Activated naive CD4-positive, alpha-beta T cell treated with anti-CD3 and anti-CD28 coated beads, Interleukin-2, amount 50 U/mL, for 16 hours (primary cell): ENCODE measurements at places on chromosomes 2 and 18.

- no peak for DNase-seq
Observed at GRCh38 chr2:64913357-64913869, 75.8 kb upstream of the SLC1A4 start.

DNA sequence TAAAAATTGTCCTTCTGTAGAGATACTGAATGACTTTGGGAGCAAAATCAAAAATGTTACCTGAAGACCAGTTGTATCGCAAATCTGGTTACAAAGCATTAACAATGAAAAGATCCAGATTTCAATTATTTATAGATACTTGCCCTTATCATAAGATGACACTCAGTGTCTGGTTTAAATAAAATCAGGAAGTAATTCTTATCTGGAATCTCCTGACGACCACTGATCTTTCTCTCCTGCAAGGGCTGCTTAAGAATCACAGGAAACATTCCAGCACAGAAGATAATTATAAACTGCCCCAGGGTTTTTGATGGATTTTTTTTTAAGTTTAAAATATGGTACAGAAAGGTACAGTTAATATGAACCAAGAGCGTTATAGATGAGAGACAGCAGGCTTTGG is 205.7 kb downstream of the ALK start:
- DNase-seq, result no peak

GRCh38 chr2:233115741-233116140 is 55.6 kb downstream of the INPP5D start:
- no peak for DNase-seq

DNA sequence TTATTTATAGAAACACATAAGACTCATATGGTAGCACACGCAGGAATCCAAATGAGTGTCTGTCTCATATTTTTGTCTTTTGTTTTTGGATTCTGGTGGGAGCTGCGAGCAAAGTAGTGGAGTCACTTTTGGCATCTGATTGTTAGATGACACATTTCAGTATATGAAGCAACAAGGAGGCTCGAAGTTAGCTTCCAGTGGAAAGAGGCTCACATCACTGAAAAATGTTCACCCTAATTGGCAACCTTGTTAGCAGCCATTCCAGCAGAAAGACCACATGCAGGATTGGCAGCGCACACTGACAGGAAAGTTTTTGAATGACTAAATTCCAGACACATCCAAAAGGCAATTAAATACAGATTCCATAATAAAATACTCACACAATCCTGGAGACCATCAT is 87.4 kb downstream of the MYT1L start:
- DNase-seq, result no peak

DNA sequence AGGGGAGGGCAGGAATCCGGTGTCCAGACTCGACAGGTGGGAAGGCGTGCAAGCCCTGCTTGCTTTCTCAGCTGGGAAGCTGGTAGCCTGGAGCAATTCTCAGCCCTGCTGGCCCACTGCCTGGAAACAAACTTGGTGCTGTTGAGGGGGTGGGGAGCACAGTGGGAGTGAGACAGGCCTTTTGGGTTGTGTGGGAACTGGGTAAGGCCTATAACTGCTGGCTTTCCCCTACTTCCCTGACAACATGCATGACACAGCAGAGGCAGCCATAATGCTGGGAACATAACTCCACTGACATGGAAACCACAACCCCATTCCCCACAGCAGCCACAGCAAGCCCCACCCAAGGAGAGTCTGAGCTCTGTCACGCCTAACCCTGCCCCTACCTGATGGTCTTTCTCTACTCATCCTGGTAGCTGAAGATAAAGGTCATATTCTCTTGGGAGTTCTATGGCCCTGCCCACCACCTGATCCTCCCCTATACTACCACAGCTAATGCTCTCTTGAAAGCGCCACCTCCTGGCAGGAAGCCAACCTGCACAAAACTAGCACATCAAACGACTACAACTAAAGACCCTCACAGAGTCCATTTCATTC is 122.9 kb upstream of the ACVR1C start:
- peak; percentile 28 for DNase-seq

GRCh38 chr2:7053650-7054265 is 136.5 kb downstream of the RNF144A start:
- no peak for DNase-seq

DNA sequence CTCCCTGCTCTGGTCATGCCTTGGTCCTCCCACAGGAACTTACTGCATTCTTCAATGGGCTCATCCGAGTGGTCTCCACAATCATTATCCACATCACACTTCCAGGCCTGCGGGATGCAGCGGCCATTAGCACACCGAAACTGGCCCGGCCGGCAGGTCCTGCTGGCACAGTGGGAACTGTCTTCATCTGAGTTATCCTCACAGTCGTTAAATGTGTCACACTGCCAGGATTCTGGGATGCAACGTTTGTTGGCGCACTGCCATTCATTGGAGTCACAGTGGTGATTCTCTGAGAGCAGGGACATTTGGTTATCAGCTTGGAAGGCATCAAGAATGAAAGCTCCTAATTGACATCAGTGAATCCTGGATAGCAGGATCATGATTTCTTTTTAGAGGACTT is 104.5 kb downstream of the DHRS9 start:
- no peak for DNase-seq

DNA sequence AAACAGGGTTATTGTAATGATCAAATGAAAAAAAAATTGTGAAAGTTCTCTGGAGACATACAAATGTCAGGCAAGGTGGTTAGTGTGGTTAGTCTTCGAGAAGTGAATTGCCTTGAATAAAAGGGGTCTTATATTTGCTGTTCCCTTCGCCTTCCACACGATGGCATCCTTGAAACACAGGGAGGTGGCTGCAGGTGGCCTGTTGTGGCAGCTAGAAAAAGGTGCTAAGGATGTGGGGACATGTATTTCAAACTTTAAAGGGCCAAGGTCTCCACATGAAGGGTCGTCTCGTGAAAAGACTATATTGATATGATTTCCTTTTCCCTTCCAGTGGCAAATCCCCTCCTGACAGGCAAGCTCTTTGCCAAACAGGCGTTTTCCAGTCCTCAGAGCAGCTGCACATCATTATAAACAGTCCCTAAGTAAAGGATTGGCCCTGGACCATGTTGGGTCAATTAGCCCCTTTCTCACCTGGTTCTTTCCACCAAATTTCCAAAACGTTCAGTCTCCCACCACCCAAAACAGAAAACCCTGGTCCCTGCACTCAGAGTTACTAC is 68.5 kb downstream of the COPS8 start:
- peak; percentile 55 for DNase-seq

GRCh38 chr18:3451989-3452749 is 2.2 kb downstream of the TGIF1 start:
- DNase-seq, result peak; percentile 39

DNA sequence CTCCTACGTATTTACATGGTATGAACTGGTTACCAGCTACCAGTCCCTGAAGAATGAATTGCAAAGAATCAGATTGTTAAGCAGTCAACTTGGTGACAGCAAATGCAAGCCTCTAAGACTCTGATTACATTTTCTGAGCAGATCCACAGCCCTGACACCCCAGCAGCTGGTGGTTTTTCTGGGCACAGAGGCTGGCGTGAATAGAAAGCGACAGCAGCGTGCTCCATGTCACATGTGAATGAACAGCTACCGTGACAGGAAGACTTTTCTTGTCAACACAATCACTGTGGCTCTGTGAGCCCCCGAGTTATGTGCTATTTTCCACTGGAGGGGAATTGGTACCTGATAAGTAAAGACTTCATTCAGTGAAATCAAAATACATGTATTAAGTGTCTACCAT is 93.2 kb upstream of the CBLN2 start:
- DNase-seq, result no peak

DNA sequence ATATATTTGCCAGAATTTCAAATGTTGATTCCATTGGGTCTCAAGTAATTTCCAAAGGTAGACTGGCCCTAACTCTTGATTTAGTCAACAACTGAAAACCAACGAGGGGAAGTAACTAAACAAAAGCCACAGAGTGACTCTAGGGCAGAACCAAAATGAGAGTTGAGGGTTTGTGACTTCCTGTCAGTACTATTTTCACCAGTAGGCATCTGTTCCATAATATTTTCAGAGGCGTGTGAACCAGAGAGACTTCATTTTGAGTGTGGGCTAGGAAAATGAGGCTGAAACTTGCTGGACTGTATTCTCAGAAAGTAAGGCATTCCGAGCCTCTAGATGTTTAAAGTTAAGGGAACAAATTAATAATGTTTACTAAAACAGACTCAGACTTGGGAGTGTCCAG is 70.6 kb downstream of the GDF7 start:
- DNase-seq, result no peak

- no peak for DNase-seq
Observed at GRCh38 chr2:205407984-205408383, 274.3 kb upstream of the NRP2 start.

DNA sequence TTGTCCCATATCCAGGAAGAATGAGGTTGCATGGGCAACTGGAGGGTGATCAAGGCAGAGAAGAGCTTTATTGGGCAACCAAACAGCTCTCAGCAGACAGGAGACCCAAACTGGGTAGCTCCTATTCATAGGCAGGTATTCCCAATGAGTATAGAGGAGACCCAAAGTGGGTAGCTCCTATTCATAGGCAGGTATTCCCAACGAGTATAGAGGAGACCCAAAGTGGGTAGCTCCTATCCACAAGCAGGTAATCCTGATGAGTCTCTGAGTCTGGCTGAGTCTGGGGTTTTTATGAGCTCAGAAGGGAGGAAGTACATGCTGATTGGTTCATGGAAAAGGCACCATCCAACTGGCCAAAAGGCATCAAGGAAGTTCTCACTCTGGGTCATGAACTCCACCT is 5.3 kb upstream of the GORASP2 start:
- no peak for DNase-seq

- DNase-seq, result no peak
Observed at GRCh38 chr18:34999756-35000289, 41.4 kb upstream of the MAPRE2 start.

- peak; percentile 81 for DNase-seq
Observed at GRCh38 chr18:62420513-62421209, 95.6 kb downstream of the TNFRSF11A start.

- no peak for DNase-seq
Observed at GRCh38 chr2:182918961-182919652, 52.7 kb upstream of the FRZB start.

DNA sequence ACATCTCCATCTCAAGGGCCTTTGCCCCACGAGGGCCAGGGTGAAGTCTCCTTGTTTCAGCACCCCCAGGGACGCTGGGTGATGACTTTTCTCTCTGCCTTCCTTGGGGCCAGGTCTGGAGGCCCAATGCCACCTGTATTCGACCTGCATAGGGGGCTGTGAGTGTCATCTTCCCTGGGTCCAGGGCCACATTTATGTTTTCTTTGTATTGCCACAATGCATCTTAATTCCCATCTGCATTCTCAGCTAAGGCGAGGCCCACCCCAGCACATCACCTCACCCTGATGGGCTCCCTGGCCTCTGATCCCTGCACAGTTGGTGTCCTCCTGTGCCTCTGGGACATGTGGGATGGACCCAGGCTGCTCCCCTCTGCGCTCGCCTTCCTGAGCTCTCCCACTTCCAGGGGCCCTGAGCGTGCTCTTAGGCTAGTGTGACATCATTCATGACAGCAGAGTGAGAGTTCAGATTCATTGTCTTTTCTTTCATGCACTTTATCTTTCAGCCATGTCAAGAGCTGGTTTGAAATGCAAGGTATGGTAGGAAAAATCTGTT is 122.0 kb upstream of the COPS8 start:
- no peak for DNase-seq
